ENCODE measurements at places on chromosomes 4 and X.

GRCh38 chr4:106775636-106776035 lies 260.5 kb downstream of the DKK2 start:
- DNase-seq: peak; percentile 27

- DNase-seq: no peak
Measured at GRCh38 chr4:8097721-8098345, 60.8 kb downstream of the ABLIM2 start.

DNA sequence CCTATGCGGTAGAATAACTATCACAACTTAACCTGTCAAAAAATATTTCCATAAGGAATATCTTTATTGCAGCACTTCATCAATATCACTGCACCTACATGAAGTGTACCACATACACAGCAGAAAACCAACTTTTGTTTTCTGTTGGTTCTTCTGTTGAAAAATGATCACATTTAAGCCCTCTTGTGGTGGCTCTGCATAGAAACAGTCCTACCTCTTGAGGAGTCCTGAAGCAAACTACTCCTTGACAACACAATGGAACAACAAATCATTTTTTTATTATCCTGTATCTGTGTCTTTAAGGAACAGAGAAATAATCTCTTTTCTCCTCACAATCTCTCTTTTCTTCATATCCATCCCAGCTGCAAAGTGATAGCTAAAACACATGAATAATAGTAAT lies 39.8 kb upstream of the ATOH1 start:
- DNase-seq: peak; percentile 49

DNA sequence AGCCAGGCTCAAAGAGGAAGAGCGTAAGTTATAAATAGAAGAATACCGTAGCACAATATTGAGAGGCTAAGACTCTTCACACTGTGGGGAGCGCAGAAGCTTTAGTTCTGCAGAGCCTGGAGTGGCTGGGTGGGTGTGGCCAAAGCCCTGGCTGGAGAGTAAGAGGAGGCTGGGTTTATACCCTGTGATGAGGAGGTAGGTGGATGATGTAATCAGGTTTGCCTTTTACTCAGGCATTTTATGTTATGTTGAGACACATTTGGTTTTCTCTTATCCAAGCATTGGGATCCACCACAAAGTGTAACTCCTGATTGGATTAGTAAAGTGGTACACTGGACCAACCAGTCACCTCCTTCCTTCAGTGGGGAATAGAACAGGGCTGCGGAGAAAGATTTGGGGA lies 13.9 kb downstream of the CDS1 start:
- DNase-seq: no peak

GRCh38 chr4:52979020-52979419 lies 116.9 kb downstream of the RASL11B start:
- DNase-seq: no peak

- DNase-seq: peak; percentile 62
Measured at GRCh38 chr4:1043651-1044468, 32.4 kb downstream of the FGFRL1 start.

All from hematopoietic multipotent progenitor cell treated with erythropoietin and hydrocortisone succinate and interleukin-3 and kit ligand, for 4 days (in vitro differentiated cells).